Activated T-cell treated with anti-CD3 and anti-CD28 coated beads, Interleukin-2, amount 50 U/mL, for 72 hours (primary cell): ENCODE measurements at places on chromosomes 3 and 15. TPM values are rescaled to one million over a fixed set of nuclear protein-coding genes. Genes with fewer than 3 reads are reported as not detected.
A peak's percentile ranks its signal among the peaks of the same experiment; 100 is the strongest.

DNA sequence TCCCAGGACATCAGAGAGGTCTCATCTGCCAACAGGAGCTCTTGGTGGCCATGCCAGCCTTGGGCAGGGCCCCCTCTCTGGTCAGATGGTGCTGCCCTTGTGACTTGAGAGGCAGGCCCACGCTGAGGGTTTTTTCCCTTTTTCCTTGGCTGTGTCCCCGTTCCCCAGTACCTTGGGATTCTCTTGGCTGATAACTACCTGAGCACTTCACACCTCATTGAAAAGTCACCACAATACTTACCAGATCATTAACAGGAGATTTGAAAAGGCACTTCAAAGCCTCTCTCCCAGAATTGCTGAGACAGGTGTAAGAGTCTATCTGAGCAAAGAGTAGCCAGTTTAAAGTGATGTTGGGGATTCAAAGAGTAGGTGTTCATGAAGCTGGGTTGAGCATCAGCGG is 15.1 kb upstream of the TMEM158 start:
- no peak for DNase-seq
- no peaks in the 10 kb centered on the region for H3K4me1 ChIP-seq
- H3K27me3 ChIP-seq, result peaks cover 13% of the 10 kb centered on the region
- H3K4me3 ChIP-seq, result no peak overlapping the region

DNA sequence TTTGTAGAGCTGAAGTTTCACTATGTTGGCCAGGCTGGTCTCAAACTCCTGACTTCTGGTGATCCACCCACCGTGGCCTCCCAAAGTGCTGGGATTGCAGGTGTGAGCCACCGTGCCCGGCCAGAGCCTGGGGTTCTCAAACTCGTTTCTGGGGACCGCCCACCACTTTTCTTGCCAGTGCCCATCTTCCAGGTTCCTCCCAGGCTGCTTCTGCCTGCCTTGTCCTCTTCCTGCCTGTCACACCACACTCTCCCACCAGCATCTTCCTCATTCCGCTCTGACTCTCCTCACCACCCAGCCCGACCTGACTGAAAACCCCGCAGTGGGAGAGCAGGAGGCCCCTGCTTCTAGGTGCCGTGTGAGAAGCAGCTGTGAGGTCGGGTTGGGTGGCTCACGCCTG is 3.1 kb upstream of the DYNLT2B start:
- no peak for DNase-seq
- H3K4me3 ChIP-seq, result no peak overlapping the region
- no peaks in the 10 kb centered on the region for H3K27me3 ChIP-seq
- no peak overlapping the region for H3K27ac ChIP-seq

DNA sequence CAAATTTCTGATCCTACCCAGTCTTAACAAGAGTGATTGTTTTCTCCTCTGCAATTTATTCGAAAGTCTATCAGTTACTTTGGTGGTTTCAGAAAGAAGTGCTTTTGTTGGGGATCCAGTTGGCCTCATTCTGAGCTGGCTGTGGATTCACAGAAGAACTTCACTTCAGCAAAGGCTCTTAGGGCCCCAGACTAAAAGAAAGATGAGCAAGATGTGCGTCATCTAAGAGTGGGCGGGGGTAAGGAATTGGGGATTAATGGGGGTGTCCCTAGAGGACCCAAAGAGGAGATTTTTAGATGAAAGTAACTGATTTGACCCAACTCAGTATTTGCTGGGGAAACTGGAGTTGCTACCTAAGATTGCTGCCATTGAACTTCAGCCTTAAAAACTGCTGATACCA is 63.9 kb upstream of the TSEN2 start:
- no peaks in the 10 kb centered on the region for H3K36me3 ChIP-seq
- peak overlapping the region; percentile 5 for H3K4me3 ChIP-seq
- peaks cover 29% of the 10 kb centered on the region for H3K4me1 ChIP-seq
- H3K27ac ChIP-seq, result no peak overlapping the region
- DNase-seq, result peak; percentile 9
- peaks cover 13% of the 10 kb centered on the region for H3K27me3 ChIP-seq

GRCh38 chr3:122298239-122298638 is 26.8 kb upstream of the CSTA start:
- peak overlapping the region; percentile 25 for H3K27ac ChIP-seq
- H3K4me1 ChIP-seq, result peaks cover 20% of the 10 kb centered on the region
- H3K36me3 ChIP-seq, result no peaks in the 10 kb centered on the region
- no peaks in the 10 kb centered on the region for H3K27me3 ChIP-seq

- no peaks in the 10 kb centered on the region for H3K36me3 ChIP-seq
- no peak for DNase-seq
- no peak overlapping the region for H3K27ac ChIP-seq
- H3K4me1 ChIP-seq, result no peaks in the 10 kb centered on the region
- peaks cover 6% of the 10 kb centered on the region for H3K27me3 ChIP-seq
- no peak overlapping the region for H3K4me3 ChIP-seq
Measured at GRCh38 chr15:29622637-29623036, 199.6 kb downstream of the TJP1 start.

GRCh38 chr15:96353930-96354730 is 23.6 kb downstream of the NR2F2 start:
- no peak overlapping the region for H3K27ac ChIP-seq
- peaks cover 27% of the 10 kb centered on the region for H3K4me1 ChIP-seq
- peaks cover 63% of the 10 kb centered on the region for H3K27me3 ChIP-seq
- H3K4me3 ChIP-seq, result no peak overlapping the region

- H3K27ac ChIP-seq, result peak overlapping the region; percentile 73
- peaks cover 48% of the 10 kb centered on the region for H3K4me1 ChIP-seq
- no peak overlapping the region for H3K4me3 ChIP-seq
- peaks cover 25% of the 10 kb centered on the region for H3K36me3 ChIP-seq
Measured at GRCh38 chr3:170164717-170165116, 16.8 kb downstream of the PHC3 start.

GRCh38 chr3:27500035-27500434 is 15.9 kb upstream of the SLC4A7 start:
- H3K27me3 ChIP-seq, result no peaks in the 10 kb centered on the region
- H3K4me3 ChIP-seq, result no peak overlapping the region
- H3K27ac ChIP-seq, result no peak overlapping the region
- no peaks in the 10 kb centered on the region for H3K4me1 ChIP-seq
- no peaks in the 10 kb centered on the region for H3K36me3 ChIP-seq
- DNase-seq, result no peak

DNA sequence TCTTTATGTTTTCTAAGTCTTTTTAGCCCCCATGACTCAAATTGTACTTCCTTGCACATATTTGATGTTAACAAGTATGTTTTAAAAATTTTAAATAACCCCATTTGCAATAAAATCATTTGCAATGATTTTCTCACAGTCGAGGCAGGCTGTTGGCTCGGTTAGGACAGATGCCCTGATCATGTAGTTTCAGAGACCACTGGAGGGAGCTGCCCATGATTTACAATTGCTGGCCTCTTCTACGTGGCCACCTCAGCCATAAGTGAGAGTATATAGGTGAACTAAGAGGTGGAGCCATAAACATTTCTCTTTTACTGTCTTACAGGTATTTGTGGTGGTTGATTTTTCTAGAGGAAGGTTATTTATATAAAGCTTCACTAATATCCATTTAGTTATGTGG is 1.7 kb downstream of the DTWD1 start:
- peaks cover 39% of the 10 kb centered on the region for H3K4me1 ChIP-seq
- H3K27me3 ChIP-seq, result no peaks in the 10 kb centered on the region
- no peak overlapping the region for H3K27ac ChIP-seq
- peak overlapping the region; percentile 94 for H3K4me3 ChIP-seq

- H3K27me3 ChIP-seq, result peaks cover 14% of the 10 kb centered on the region
- no peak for DNase-seq
- H3K36me3 ChIP-seq, result no peaks in the 10 kb centered on the region
- no peak overlapping the region for H3K4me3 ChIP-seq
- no peak overlapping the region for H3K27ac ChIP-seq
Measured at GRCh38 chr3:156307704-156308103, 187.3 kb downstream of the KCNAB1 start.

DNA sequence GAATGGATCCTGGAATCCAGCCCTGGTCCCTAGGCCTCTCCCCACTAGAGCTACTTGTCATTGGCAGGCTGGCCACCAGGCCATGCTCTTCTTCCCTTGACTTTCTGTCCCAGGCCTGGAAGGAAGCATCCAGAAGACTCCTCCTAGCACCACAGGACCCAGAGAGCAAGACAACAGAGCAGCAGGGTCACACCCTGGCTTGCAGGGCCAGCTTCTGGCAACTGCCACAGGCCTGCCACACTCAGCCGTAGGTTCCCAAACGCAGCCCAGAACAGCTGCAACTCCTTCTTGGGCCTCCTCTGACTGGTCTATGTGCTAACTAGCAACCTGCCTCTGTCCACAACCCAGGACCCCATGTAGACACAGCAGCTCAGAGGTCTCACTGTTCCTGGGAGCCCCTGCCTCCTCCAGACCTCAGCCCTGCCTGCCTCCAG is 36.8 kb upstream of the RPL32 start:
- H3K4me1 ChIP-seq, result no peaks in the 10 kb centered on the region
- no peak overlapping the region for H3K27ac ChIP-seq
- no peak overlapping the region for H3K4me3 ChIP-seq
- peaks cover 15% of the 10 kb centered on the region for H3K27me3 ChIP-seq
- DNase-seq, result no peak

GRCh38 chr3:113829576-113830354 is 8.8 kb upstream of the GRAMD1C start:
- H3K4me3 ChIP-seq, result no peak overlapping the region
- peaks cover 10% of the 10 kb centered on the region for H3K4me1 ChIP-seq
- no peak overlapping the region for H3K27ac ChIP-seq
- DNase-seq, result no peak
- H3K36me3 ChIP-seq, result peaks cover 2% of the 10 kb centered on the region

- no peaks in the 10 kb centered on the region for H3K36me3 ChIP-seq
- H3K27me3 ChIP-seq, result peaks cover 20% of the 10 kb centered on the region
- DNase-seq, result peak; percentile 23
- H3K4me3 ChIP-seq, result peak overlapping the region; percentile 75
Measured at GRCh38 chr3:134364061-134364935, 9.9 kb downstream of the AMOTL2 start.

GRCh38 chr3:126867190-126867862 is 115.6 kb upstream of the PLXNA1 start:
- no peak overlapping the region for H3K27ac ChIP-seq
- no peak for DNase-seq
- no peaks in the 10 kb centered on the region for H3K27me3 ChIP-seq

- DNase-seq, result peak; percentile 51
- H3K27me3 ChIP-seq, result no peaks in the 10 kb centered on the region
- no peaks in the 10 kb centered on the region for H3K36me3 ChIP-seq
Measured at GRCh38 chr3:45659661-45660566, 29.3 kb upstream of the SACM1L start.

- H3K36me3 ChIP-seq, result no peaks in the 10 kb centered on the region
- no peaks in the 10 kb centered on the region for H3K4me1 ChIP-seq
- no peak overlapping the region for H3K27ac ChIP-seq
- H3K4me3 ChIP-seq, result no peak overlapping the region
- DNase-seq, result no peak
- no peaks in the 10 kb centered on the region for H3K27me3 ChIP-seq
Measured at GRCh38 chr3:57848177-57848738, 92.1 kb downstream of the SLMAP start.

- peaks cover 79% of the 10 kb centered on the region for H3K4me1 ChIP-seq
- DNase-seq, result no peak
- peaks cover 36% of the 10 kb centered on the region for H3K27me3 ChIP-seq
- H3K27ac ChIP-seq, result peak overlapping the region; percentile 98
- H3K36me3 ChIP-seq, result peaks cover 27% of the 10 kb centered on the region
Measured at GRCh38 chr3:45942051-45942825, 1.0 kb upstream of the CXCR6 start.

- peaks cover 11% of the 10 kb centered on the region for H3K36me3 ChIP-seq
- H3K27me3 ChIP-seq, result no peaks in the 10 kb centered on the region
- DNase-seq, result no peak
- H3K27ac ChIP-seq, result no peak overlapping the region
Measured at GRCh38 chr15:63699101-63699785, 102.1 kb downstream of the FBXL22 start.

DNA sequence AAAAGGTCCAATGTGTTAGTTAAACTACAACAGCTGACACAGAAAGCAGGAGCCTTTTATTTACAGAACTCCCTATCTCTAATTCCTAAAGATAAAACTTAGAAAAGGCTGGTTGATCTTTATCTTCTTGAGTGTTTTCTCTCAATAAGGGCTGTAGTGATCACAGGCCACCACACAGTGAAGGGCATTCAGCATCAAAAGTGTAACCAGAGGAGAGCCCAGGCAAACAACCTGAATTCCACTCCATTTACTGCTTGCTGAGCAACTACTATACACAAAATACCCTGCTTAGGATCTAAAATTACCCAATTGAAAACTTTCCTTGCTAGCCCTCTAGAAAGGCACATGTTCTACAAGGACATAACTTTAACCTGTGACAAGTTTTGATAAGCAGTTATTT is 122.7 kb downstream of the MEIS2 start:
- H3K27ac ChIP-seq, result no peak overlapping the region
- DNase-seq, result no peak
- no peak overlapping the region for H3K4me3 ChIP-seq
- H3K36me3 ChIP-seq, result no peaks in the 10 kb centered on the region
- H3K27me3 ChIP-seq, result no peaks in the 10 kb centered on the region
- no peaks in the 10 kb centered on the region for H3K4me1 ChIP-seq

DNA sequence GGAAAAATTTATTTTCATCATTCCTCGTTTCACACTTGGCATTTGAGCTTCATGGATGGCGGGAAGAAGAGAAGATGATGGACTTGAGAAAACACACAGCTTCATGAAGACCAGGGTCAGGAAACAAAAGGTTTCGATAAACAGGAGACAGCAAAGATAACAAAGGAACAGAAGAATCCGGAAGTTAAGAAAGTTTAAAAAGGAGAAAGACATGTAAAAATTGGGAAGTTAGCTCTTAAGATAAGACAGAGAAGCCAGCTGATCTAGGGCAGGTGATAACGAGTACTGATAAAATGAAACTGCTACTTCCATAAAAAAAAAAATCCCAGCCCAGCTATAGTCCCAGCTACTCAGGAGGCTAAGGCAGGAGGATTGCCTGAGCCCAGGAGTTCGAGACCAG is 23.9 kb downstream of the IL5RA start:
- H3K4me1 ChIP-seq, result no peaks in the 10 kb centered on the region
- no peak for DNase-seq

GRCh38 chr3:190122198-190122771 is 1.6 kb upstream of the P3H2 start:
- peaks cover 2% of the 10 kb centered on the region for H3K36me3 ChIP-seq
- no peak overlapping the region for H3K27ac ChIP-seq
- DNase-seq, result no peak
- peaks cover 53% of the 10 kb centered on the region for H3K27me3 ChIP-seq
- peaks cover 8% of the 10 kb centered on the region for H3K4me1 ChIP-seq

DNA sequence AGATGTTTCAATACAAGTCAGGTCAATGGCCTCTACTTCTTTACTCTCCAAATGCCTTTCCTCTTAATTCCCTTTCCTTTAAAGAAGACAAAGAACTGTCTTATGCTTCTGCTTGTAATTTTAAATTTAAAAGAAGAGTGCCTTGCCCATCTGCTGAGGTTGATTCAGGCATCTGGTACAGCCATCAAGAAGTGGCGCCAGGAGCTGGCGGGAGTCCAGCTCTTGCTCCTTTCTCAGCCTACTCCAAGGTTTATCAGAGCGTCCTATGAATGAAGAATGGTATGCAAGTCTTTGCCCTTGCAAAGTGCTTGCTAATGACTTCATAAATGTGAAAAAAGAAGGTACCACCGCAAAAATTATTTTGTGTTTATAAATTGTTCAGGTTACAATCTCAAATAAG is 294.6 kb upstream of the TGFBR2 start:
- H3K4me1 ChIP-seq, result no peaks in the 10 kb centered on the region
- no peaks in the 10 kb centered on the region for H3K36me3 ChIP-seq
- H3K4me3 ChIP-seq, result no peak overlapping the region
- no peak for DNase-seq
- no peaks in the 10 kb centered on the region for H3K27me3 ChIP-seq

The GPD1L gene
- total RNA-seq, result 24.2 TPM

The AMIGO3 gene
- total RNA-seq, result 0.19 TPM

The GOLGA8O gene
- total RNA-seq, result 2.8 TPM

The CHRFAM7A gene
- 1.9 TPM for total RNA-seq

The VEPH1 gene
- not detected for total RNA-seq

The HRG gene
- total RNA-seq, result not detected
